ENCODE measurements at places on chromosomes 3 and 15. TPM values are rescaled to one million over a fixed set of nuclear protein-coding genes. Genes with fewer than 3 reads are reported as not detected.
A peak's percentile ranks its signal among the peaks of the same experiment; 100 is the strongest.

CX3CR1 gene
- total RNA-seq: under 0.01 TPM

ROPN1 gene
- total RNA-seq: not detected

CLDN18 gene
- total RNA-seq: not detected

GABRB3 gene
- total RNA-seq: under 0.01 TPM

- no peaks in the 10 kb centered on the region for H3K36me3 ChIP-seq
- peaks cover 13% of the 10 kb centered on the region for H3K4me1 ChIP-seq
- no peaks in the 10 kb centered on the region for H3K27me3 ChIP-seq
- DNase-seq: no peak
Measured at GRCh38 chr3:141261472-141262307, 30.1 kb downstream of the PXYLP1 start.

DNA sequence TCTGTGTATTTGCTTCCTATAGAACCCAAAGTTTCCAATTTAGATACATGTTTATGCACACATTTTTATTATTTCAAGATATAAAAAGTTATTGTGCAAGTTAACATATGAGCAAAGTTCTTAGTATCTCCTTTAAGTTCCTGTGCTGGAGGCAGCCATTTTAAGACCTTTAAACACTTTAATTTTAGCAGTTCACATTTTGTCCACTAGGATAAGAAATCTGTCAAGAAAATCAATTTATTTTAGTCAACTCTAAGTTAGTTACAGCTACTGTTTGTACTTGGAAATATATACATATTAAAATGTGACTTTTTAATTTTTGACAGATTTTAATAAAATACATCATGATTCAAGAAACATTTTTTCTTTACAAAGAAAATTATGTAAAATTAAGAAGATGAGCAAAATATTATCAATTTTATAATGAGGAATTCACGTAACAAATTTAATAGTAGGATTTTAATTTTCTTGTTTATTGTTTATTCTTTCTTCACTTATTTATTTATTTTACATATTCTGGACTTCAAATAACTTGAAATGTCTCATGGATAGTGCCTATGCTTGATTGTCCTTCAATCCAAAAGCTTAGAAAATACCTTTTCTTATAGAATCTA is 402.6 kb upstream of the GBE1 start:
- H3K4me3 ChIP-seq: no peak overlapping the region
- no peaks in the 10 kb centered on the region for H3K4me1 ChIP-seq
- no peaks in the 10 kb centered on the region for H3K36me3 ChIP-seq

- H3K4me3 ChIP-seq: no peak overlapping the region
- H3K4me1 ChIP-seq: peaks cover 11% of the 10 kb centered on the region
- H3K36me3 ChIP-seq: no peaks in the 10 kb centered on the region
Measured at GRCh38 chr3:171781711-171782127, 28.6 kb downstream of the PLD1 start.

DNA sequence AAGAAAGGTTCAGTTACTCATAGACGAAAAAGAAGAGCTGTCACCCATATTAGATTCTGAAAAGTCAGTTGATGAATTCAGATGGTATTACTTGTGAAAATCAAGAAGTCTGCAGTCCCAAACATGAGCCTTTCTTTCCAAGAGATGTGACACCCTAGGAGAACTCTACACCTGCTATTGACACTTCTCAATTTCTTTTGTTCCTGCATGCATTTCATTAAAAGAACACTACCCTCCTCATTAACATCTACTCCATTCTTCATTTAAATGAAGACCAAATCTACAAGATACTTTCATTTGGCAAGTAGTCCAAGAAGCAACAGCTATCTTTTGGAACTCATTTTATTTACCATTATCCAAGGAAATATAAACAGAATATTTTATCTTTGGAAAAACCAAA is 6.6 kb downstream of the GABRB3 start:
- no peak overlapping the region for H3K4me3 ChIP-seq
- no peaks in the 10 kb centered on the region for H3K36me3 ChIP-seq
- no peaks in the 10 kb centered on the region for H3K4me1 ChIP-seq

DNA sequence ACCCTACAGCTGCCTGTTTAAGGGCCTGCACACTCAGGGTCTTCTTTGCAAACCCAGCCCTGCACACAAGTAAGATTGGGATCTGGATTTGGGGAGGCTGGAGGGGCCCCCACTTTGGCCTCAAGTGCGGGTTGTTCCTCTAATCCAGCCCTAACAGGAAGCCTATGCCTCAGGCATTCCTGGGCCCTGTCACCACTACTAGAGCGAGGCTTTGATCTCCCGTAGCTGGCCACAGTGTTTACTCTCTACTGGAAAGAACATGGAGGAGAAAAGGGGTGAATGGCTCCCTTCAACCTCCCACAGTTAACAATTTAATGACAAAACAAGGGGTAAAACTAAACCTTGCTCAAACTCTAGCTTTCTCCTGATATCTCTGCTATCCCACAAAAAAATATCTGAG is 48.4 kb downstream of the DZIP1L start:
- no peak for DNase-seq
- no peak overlapping the region for H3K4me3 ChIP-seq
- H3K27ac ChIP-seq: no peak overlapping the region
- H3K36me3 ChIP-seq: peaks cover 58% of the 10 kb centered on the region
- H3K27me3 ChIP-seq: no peaks in the 10 kb centered on the region

DNA sequence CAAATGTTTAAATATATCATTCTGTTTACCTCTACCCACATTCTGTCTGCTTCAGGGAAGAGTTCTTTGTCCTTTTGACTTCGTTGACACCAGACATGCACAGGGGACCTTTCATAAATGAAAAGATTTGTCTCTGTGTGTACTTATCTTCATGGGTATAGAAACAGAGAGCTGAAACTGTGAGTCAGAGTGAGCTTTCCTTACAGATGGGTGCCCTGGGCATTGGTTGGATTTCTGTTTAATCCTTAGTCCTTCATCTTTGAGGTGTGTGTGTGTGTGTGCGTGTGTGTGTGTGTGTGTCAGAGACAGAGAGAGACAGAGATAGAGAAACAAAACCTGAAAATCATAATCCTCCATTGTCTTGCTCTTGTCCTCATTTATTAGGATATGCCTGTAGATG is 517.4 kb downstream of the TUSC7 start:
- no peaks in the 10 kb centered on the region for H3K36me3 ChIP-seq
- H3K27me3 ChIP-seq: no peaks in the 10 kb centered on the region
- DNase-seq: no peak
- no peak overlapping the region for H3K27ac ChIP-seq
- no peaks in the 10 kb centered on the region for H3K4me1 ChIP-seq

DNA sequence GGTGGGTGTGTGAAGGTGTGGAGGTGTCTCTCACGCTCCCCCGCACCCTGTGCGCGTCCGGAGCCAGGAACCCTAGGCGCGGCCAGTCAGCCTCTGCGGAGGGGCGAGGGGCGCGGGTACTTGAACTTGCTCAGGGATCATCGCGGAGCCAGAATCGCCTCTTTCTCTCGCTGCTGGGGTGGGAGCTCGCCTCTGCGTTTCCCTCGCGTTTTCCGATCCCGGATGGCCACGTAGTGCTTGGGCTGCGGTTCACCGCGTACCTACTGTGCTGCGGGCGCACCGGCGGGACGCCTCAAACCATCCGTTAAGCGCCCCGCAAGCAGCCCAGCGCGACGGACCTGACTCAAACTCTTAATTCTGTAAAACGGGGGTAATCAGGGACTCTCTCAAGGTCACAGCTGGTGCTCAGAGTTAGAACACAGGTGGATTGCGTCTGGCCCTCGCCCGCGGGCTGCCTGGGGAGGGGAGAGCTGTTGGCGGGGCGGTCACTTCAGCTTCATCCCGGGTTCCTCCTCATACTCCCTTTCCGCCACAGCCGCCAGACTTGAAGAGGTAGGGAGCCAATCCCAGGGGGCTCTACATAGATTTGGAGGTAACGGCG is 686 bp downstream of the MYRIP start:
- peaks cover 60% of the 10 kb centered on the region for H3K27me3 ChIP-seq
- H3K4me1 ChIP-seq: no peaks in the 10 kb centered on the region
- H3K27ac ChIP-seq: no peak overlapping the region

- H3K27ac ChIP-seq: peak overlapping the region; percentile 90
- no peaks in the 10 kb centered on the region for H3K27me3 ChIP-seq
- H3K36me3 ChIP-seq: peaks cover 8% of the 10 kb centered on the region
- no peak overlapping the region for H3K4me3 ChIP-seq
Measured at GRCh38 chr3:52236424-52236886, 2.5 kb downstream of the TWF2 start.

DNA sequence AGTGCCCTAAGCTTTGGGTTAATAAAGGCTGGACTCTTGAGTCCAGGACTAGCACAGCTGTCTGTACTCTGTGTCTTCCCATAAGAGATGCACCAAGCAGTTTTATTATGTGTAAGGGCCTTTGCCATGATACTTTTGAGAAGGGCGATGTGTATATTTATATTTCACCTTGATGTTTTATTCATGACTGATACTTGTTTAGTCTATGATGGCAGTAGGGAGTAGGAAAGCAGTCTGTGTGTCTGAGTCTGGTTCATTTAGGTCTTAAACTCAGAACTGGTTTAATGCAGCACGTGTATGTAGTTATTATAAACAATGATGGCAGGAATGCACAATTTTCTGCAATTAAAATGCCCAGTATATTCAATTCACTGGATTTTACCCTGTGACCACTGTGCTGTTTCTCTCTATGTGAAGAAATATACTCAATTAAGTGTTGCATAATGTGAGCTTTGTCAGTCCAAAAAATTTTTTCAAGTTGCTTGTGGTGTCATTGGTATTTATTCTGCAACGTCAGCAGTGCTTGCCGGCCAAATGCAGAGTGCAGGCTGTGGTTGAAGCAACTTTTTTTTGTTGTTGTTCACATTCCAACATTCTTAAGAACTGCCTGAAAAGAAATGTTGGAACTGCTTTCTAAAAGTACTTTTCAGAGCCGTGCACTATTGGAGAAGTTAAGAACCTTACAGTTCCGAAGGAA is 423.7 kb upstream of the SEMA6D start:
- H3K27me3 ChIP-seq: no peaks in the 10 kb centered on the region
- DNase-seq: no peak
- H3K36me3 ChIP-seq: no peaks in the 10 kb centered on the region
- H3K4me3 ChIP-seq: no peak overlapping the region

- H3K4me1 ChIP-seq: no peaks in the 10 kb centered on the region
- no peak for DNase-seq
- no peak overlapping the region for H3K4me3 ChIP-seq
- H3K27me3 ChIP-seq: no peaks in the 10 kb centered on the region
Measured at GRCh38 chr3:135362889-135363288, 567.8 kb downstream of the EPHB1 start.

Data from osteoblast (primary cell).